ENCODE measurements at places on chromosomes 16 and 17.

DNA sequence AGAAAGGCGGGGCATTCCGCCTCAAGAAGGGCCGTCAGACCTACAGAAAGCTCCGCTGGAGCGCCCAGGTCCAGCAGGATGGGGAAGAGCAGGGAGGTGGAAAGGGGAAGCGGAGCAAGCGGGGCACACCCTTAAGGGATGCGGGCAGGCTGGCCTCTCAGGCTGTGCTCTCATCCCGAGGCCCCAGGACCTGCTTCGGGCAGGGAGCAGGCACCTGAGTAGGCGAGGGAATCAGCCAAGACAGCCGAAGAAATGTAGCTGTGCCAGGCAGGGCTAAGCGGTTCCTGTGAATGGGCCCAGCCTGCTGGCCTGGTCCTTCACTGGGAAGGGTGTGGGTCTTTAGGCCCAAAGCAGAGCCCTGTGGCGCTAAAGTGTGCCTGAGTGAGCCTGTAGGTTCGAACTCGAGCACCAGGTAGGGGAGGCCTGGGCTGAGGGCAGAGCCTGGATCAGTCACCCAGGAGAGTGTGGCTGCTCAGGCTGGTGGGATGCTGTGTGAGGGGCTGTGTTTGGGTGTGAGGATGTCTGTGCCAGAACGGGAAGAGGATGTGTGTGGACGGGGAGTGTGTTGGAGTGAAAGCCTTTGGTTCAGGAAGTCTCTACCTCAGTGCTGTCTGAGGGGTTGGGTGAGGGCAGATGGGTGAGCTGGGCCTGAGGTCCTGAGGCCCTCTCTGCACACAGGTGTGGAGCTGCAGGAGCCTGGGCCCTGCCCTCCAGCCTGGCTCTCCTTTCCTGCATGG lies 3.3 kb downstream of the TBX4 start:
- no peak for DNase-seq

DNA sequence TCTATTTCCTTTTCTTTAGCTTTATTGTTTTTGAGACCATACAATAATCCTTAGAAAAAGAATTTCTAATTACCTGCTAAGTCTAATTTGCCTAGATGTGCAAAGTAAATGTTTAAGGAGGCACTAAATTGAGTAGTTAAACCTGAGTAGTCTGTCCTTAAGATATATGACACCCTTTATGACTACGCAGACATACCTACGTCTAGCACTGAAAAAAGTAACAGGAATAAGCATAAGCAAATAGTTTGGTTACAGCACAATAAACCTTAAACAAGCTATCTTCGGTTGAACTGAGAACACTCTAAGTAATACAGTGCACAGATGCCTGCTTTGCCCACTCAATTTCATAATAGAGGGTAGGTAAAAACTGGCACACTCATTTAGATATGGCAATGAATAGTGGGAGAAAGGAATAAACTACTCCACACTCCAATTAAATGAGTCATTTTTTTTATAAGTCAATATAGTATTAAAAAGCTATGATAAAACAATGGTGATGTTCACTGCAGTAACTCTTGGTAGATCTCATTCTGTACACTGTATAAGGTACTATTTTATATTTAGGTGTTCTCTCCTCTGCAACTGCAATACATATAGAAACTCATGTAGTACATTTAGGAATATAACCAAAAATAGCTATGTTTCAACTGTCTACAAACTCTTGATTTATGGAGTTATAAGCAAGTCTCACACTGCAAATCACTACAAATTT lies 19.7 kb upstream of the INTS2 start:
- no peak for DNase-seq

DNA sequence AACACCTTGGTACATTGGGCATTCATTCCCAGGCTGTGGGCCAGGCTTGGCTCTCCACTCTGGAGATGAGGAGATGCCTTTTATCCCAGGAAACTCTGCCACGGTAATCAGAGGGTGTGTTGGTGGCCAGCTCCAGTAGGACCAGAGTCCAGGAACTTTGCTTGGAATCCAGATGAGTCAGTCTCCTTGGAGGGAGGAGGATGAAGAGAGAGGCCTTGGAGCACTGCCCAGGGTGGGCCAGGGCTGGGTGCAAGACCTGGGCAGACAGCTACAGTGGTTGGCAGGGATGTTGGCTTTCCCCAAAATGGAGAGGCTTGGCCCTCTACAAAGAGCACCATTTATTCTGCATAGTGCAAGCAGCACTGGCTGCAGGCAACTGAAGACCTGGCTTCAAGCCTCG lies 209.0 kb downstream of the RGS9 start:
- no peak for DNase-seq

DNA sequence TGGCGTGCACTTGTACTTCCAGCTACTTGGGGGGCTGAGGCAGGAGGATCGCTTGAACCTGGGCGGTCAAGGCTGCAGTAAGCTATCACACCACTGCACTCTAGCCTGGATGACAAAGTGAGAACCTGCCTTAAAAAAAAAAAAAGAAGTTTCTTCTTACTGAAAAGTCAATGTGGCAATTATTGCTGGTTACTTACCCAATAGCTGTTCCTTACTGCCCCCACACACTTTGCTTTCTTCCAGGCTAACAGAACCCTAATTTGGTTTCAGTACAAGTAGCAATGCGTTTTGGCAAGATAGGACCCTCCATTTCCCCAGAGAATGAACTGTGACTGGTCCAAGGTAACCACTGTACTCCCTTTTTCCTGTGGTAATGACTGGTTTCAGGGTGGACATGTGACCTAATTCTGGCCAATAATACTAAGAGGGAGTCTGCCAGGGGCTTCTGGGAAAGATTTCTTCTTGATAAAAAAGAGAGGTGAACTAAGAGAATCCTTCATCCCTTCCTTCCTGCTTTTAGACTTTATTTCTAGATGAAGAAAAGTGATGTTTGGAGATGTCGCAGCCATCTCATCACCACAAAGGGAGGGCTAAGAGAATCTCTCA lies 58.8 kb upstream of the MSI2 start:
- no peak for DNase-seq

DNA sequence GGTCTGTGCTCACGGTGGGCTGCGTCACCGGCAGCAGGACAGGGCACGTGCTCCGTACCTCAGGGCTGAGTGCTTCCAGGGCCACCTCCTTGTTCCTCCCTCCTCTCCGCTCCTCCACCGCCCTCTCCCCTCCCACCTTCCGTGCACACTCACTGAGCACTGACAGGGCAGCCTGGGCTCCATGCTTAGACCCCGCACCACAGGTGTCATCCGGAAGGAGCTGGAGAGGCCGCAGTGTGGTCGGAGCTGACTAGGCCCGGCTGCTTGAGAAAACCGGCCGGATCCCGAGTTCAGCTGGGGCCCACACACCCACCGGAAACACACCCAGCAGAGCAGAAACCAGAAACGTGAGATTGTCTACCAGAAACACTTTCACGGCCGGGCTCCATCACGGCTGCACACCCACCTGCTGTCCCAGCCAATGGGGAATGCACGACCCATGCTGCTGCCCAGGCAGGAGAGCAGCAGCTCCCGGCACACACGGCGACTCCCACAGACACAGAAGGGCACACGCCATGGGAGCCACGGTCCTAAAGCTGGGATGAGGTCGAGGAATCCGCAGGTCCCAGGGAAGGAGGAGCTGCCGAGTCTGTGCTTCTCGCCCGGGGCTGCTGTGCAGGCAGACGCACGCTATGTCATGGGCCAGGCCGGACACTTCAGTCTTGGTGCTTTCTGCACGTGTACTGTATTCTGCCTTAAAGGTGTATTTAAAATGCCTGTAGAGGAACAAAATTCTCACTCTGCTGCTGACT lies 55.0 kb upstream of the ZNF469 start:
- no peak for DNase-seq

GRCh38 chr17:34306466-34306865 lies 12.8 kb upstream of the CCL8 start:
- DNase-seq: no peak

DNA sequence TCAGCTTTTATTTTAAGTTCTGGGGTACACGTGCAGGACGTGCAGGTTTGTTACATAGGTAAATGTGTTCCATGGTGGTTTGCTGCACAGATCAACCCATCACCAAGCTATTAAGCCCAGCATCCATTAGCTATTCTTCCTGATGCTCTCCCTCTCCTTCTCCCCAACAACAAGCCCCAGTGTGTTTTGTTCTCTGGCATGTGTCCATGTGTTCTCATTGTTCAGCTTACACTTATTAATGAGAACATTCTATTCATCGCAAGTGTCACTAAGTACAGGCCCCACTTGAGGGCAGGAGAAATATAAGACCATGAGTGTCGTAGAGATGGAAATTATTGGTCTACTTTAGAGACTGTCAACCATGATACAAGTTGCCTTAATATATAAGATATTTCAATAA lies 615.1 kb downstream of the CDH8 start:
- DNase-seq: no peak

DNA sequence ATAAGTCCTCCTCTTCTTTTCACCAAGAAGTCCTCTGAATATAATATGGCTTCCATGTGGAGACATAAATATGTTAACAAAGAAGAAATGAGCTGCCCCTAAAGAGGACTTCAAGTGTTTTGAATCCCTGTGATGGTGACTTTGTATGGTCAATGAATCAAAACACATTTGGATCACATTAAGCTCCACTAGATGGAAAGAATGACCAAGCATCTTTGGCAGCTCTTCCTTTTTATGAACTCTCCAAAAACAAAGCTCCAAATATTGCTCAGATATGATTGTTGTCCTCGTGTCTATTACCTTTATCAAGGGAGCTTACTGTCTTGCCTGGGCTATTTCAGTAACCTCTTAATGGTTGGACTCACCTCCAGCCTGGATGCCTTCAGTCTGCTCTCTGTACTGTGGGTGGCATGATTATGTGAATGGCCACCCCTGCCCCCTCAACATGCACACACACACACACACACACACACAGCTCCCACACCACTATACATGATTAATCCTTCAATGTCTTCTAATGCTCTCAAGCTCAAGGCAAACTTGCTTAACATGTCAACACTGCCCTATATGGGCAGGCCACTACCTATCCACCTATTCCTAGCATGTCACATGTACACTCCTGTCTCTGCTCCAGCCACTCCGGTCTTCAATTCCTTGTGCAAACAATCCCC lies 346.6 kb upstream of the SALL1 start:
- no peak for DNase-seq

DNA sequence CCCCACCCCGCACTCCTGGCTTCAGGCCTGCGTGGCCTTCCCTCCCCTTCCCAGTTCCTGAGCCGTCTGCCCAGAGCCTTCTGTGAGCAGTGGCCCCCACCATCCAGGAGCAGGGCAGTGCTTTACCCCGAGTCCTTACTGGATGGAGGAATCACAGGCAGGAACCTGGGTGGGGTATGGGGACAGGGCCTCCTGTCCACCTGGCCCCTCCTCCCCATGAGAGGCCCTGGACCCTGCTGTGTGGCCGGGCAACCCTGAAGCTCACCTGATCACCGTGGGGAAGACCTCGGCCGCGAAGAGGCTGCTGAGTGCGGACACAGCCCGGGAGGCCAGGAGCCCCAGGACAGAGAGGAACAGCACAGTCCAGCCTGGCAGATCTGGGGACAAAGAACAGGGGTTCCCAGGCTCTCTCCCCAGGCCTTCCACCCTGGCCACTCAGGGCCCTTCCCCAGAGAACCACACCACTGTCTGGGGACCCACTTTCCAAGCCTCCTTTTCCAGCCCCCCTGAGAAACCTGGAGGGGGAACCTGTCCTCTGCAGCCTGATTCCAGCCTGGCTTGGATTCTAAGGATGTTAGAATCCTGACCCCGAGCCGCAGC lies 3.2 kb downstream of the SLC22A31 start:
- no peak for DNase-seq
